ENCODE measurements at places on chromosomes 6 and 20. TPM values are rescaled to one million over a fixed set of nuclear protein-coding genes. Genes with fewer than 3 reads are reported as not detected.

PBX2 gene
- total RNA-seq = 53.3 TPM

TXLNB gene
- 1.2 TPM for total RNA-seq

TFAP2D gene
- total RNA-seq = 0.90 TPM

LY6G6C gene
- not detected for total RNA-seq

C6orf136 gene
- 73.1 TPM for total RNA-seq

HLA-DPA1 gene
- total RNA-seq = 34.0 TPM

LRP11 gene
- 68.9 TPM for total RNA-seq

KHDC1L gene
- not detected for total RNA-seq

MACROD2 gene
- total RNA-seq = 40.1 TPM

EFCAB8 gene
- total RNA-seq = 0.47 TPM

ZCCHC3 gene
- total RNA-seq = 15.5 TPM

AGPAT4 gene
- 69.4 TPM for total RNA-seq

BHLHE23 gene
- total RNA-seq = not detected

TGM3 gene
- total RNA-seq = not detected

CCN6 gene
- total RNA-seq = not detected

EDN3 gene
- 2.0 TPM for total RNA-seq

HMGN4 gene
- total RNA-seq = 29.3 TPM

ZNF334 gene
- 20.8 TPM for total RNA-seq

CDH26 gene
- total RNA-seq = 11.8 TPM

SLC12A5 gene
- 300 TPM for total RNA-seq

RAET1G gene
- not detected for total RNA-seq

ZSCAN12 gene
- total RNA-seq = 9.4 TPM

TMEM170B gene
- total RNA-seq = 29.0 TPM

ELOVL4 gene
- total RNA-seq = 25.0 TPM

SIRPB2 gene
- total RNA-seq = 0.28 TPM

MMP24 gene
- 14.3 TPM for total RNA-seq

SIRPD gene
- not detected for total RNA-seq

RBL1 gene
- total RNA-seq = 7.0 TPM

ATRN gene
- total RNA-seq = 57.0 TPM

SPATA25 gene
- 6.0 TPM for total RNA-seq

PNPLA1 gene
- total RNA-seq = 1.3 TPM

RBPJL gene
- total RNA-seq = not detected

VGLL2 gene
- not detected for total RNA-seq

BMP5 gene
- total RNA-seq = 0.51 TPM

SLC25A27 gene
- 63.2 TPM for total RNA-seq

RCAN2 gene
- total RNA-seq = 179 TPM

PKIB gene
- total RNA-seq = 8.9 TPM

KIAA0408 gene
- total RNA-seq = 75.7 TPM

MCCD1 gene
- total RNA-seq = not detected

PHF1 gene
- total RNA-seq = 97.9 TPM

FAM83C gene
- not detected for total RNA-seq

ZSCAN26 gene
- total RNA-seq = 34.0 TPM

BPIFB2 gene
- total RNA-seq = not detected

DYNLT1 gene
- total RNA-seq = 38.2 TPM

PTP4A1 gene
- total RNA-seq = 37.2 TPM
